HT1080 (cell line): ENCODE measurements at places on chromosomes 1 and 21.

DNA sequence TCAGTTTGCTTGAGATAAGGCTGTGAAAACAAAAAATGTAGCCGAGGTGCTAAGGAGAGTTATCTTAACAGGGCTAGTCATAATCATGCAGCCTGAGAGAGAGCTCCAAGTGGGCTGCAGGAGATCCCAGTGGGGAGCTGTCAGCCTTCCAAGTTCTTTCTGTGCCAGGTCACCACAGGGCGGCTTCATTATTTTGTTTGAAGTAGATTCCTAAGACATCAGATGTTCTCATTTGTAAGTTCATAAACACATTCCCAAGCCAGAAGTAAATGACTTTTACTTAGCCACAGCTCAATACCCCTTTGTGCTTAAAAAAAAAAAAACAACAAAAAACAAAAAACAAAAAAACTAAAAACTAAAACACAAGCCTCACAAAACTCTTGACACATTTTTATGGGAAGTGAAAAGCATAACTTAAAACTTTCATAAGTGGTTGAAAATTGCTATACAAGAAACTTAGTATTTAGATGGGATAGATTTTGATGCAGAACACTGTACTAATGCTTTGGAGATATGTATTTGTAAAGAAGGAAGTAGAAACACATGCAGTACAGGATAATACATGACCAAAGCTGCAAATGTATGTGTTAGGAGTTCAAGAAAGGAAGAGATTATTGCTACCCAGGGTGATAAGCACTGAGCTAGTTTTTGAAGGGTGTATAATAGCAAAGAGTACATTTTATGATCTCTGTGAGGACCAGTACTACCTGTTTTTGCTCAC lies 8.6 kb downstream of the CDC14A start:
- no peak for DNase-seq

DNA sequence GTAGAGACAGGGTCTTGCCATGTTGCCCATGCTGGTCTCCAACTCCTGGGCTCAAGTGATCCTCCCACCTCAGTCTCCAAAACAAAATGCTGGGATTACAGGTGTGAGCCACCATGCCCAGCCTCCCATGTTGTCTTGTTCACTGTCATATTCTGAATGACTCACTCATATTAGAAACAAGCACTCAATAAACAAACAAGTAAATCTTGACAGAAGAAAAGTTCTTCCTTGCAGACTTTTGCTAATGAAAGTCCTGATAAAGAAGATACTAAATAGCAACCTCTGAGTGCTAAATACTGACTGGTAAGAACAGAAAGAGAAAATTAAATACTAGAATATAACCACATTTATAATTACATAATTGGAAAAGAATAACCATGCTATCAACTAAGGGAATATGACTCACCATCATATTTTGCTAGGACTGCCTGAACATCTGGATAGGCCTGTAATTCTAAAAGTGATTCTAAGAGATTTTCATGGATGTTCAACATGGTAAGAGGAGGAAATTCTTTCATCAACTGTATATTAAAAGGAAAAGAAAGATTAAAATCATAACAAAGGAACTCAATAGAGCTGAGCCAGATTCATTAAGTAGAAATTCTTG lies 37.3 kb downstream of the ST7L start:
- DNase-seq: no peak

GRCh38 chr1:159015440-159015909 lies 5.8 kb downstream of the IFI16 start:
- peak; percentile 92 for DNase-seq

- no peak for DNase-seq
These were observed 20.0 kb downstream of the ADAMTS5 start for GRCh38 chr21:26946744-26947446.

GRCh38 chr21:25573409-25574206 lies 33.7 kb downstream of the MRPL39 start:
- DNase-seq: peak; percentile 98

DNA sequence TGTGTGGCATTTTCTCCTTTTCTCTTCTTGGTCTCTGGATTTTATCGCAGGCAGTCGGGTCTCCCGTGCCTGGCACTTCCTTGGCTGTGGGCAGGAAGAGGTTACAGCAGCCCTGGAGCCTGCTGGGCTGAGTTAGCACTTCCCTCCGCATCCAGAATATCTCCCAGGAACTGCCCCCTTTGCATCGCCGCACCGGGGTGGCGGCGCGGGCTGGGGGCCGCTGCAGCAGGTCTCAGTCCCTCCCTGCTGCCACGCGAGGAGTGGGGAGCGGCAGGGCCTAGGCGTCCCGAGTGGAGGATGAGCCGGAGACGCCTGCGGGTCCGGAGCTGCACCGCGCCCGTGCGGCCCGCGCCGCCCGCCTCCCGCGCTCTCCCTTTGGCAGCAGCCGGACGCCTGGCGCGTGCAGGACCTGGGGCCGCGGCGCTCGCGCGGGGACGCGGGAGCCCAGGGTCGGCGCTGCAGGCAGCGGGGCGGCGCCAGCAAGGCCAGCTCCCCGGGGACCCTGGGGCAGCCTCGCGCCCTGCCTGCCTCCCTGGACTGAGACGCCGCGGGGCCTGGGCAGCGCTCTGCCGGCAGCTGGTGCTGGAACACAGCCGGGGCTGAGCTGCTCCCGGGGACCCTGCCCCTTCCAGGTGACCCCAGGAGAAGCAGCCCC lies 192.8 kb downstream of the PRDM2 start:
- no peak for DNase-seq

DNA sequence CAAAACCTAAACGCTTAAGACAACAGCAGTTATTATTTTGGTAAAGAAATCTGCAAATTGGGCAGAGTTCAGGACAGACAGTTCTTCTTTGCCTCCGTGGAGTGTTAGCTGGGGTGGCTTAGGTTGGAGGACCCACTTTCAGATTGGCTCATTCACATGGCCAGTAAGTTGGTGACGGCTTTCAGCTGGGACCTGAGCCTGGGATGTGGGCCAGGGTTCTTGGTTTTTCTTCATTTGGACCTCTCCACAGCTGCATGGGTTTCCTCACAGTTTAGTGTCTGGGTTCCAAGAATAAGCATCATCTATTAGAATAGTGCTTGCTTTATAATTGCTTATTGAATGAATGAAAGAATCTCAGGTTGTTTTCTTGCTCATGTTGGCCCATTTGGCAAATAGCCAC lies 72.2 kb downstream of the ATF6 start:
- no peak for DNase-seq

GRCh38 chr1:214022810-214023425 lies 35.1 kb downstream of the PROX1 start:
- DNase-seq: no peak

GRCh38 chr1:77347646-77348045 lies 65.8 kb downstream of the AK5 start:
- DNase-seq: peak; percentile 91

- DNase-seq: peak; percentile 48
These were observed 176.5 kb upstream of the ST6GALNAC5 start for GRCh38 chr1:76690766-76691165.

DNA sequence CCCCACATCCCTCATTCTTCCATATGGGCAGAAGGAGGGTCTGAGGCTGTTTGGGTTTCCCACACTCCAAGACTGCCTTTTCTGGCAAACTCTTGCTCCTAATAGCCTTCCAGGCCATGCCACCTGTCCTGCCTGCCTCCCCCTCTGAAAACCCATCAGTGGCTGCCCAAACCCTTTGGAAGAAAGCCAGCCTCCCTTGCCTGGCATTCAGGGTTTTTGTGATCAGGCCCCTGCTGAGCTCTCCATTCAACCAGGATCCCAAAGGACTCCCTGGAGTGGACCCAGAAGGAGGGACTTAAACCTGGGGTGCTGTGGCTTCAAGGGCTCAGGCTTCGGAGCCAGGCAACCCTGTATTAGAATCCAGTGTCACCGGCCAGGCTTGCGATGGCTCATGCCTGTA lies 4.2 kb upstream of the GUCA2A start:
- DNase-seq: no peak

DNA sequence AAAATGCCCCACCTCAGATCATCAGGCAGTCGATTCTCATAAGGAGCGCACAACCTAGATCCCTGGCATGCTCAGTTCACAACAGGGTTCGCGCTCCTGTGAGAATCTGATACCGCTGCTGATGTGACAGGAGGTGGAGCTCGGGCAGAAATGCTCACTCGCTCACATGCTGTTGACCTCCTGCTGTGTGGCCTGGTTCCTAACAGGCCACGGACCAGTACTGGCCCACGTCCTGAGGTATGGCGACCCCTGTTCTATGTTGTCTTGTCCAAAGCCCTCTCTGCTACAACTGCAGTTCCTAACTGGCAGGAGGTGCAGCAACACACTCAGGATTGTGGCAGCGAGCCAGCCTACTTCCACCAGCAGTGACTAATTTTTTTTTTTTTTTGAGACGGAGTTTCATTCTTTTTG lies 70.6 kb downstream of the CLSTN1 start:
- peak; percentile 70 for DNase-seq

GRCh38 chr1:240575981-240576662 lies 35.8 kb downstream of the GREM2 start:
- DNase-seq: peak; percentile 62

DNA sequence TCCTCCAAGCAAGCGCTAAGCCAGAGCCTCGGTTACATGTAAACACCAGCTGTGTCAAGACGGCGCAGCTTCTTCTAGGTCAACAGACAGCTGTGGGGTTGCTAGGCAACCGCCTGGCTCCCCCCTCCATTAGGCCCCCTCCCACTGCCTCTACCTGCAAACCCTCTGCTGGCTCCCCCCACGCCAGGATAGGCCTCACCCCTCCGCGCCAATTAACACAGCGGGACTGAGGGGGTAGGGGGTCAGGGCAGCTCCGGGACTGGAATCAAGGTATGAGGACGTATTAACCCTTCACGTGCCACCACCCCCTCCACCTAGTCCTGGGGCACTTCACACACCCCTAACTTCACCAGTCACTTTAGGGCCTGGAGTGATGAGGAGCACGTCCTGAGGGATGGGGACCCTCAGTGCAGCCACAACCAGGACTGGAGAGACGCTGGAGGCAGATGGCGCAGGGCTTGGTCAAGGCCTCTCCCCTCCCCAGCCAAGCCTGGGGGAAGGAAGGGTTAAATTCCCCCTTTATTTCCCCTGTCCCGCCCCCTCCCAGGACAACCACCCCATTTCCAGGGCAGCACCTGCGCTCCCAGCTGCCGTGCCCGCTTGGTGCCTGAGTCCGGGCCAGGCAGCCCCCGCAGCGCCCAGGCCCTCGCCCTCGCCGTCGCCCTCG lies 37.4 kb upstream of the WASF2 start:
- DNase-seq: no peak
